ENCODE measurements at places on chromosomes 5 and 9. TPM values are rescaled to one million over a fixed set of nuclear protein-coding genes. Genes with fewer than 3 reads are reported as not detected.

DNA sequence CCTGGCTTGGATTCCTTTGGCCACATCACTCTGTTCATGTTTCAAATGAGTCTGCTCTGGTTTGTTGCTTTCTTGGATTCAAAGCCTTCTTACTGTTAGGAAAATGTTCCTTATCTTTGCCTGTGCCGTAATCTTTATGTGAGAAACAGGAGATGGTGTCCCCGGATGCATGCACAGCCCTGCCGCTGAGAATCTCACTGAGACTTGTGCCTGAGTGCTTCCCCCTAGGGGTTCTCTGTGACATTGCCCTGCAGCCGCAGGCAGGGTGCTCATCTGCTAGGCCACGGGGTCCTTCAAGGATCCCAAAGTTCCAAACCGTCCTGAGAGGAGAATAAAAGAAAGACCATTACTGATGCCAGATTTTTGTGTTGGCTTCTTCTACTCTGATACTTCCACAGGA is 81.4 kb upstream of the ANKRD55 start:
- peak; percentile 29 for DNase-seq

DNA sequence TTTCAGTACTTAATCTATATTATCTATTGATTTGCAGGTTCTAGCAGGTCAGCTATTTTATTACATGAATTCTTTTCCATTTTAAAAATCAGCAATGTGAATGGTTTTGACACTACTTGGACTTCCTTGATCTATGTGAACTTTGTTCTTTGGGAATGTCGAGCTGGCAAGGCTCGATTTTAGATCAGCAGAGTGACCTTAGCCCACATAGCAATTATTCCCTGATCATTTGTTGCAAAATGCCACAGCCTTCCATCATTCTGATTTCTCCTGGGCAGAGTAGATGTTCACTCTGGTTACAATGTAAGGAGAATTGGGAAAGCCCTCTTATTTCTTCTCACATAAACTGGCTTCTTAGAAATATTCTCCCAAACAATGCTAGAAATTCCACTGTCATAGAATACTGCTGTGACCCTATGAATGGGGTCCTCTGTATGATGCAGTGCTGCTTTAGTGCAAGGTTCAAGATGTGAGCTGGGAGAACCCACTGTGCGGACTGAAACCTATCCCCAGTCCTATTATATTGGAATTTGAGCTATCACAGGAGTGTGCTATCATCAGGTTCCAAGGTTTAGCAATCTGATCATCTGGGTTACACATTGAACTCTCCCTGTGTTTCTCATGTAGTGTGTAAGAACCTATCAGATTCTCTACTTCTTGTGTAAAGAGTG is 15.7 kb upstream of the GDA start:
- no peak for DNase-seq

- DNase-seq = no peak
Measured at GRCh38 chr5:107853696-107854095, 183.0 kb upstream of the EFNA5 start.

DNA sequence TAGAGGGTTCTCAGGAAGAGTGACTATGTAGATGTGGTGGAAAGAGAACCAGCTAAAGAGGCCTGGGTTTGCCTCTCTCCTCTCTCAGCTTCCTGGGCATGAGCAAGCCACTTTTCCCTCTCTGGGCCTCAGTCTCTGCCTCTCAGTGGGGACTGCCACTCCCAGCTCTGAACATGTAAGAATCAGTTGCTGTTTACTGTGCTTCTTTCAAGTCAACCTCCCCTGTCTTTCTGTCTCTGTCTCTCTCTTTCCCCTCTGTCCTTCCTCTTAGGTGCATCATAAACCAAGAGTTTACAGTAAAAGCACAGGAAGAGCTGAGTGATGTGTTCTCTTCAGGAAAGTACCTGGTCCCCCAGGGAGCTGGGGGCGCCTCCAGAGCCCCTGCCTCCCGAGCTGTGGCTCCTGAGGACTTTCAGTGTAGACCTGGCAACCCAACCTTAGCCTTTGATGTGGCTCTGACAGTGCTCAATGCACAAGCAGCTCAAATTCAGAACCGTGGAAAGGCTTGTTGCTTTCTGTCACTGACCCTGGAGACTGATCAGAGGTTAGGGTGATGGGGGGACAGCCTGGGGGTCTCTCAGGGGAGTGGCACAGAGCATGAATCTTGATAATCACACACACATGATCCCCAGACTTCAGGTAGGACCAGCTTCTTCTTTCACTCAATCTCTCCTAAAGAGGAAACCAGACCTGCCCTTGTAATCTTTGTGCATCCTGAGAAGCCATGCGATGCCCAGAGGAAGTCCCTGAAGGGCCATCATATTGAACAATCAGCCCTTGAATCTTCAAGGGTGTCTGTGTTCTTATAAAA is 59.4 kb upstream of the TNFSF8 start:
- DNase-seq = peak; percentile 79

- DNase-seq = no peak
Measured at GRCh38 chr5:73496984-73497457, 1.2 kb upstream of the BTF3 start.

DNA sequence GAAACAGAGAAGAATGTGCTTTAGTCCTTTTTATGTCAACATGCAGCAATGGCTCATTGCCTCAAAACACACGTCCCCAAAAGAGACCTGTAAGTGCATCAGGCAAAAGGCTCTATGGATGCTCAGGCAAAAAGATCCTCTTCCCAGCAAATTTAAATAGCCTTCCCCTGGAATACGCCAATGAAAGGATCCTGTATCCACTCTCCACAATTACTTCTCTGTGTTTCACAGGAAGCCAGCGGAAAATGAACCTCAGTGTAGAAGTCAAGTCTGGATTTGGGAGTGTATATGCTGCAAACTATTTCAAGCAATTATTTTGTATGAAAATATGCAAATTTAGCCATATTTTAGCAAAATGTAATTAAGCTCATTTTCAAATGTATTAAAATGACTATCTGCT is 217.9 kb downstream of the EPB41L4A start:
- no peak for DNase-seq

DNA sequence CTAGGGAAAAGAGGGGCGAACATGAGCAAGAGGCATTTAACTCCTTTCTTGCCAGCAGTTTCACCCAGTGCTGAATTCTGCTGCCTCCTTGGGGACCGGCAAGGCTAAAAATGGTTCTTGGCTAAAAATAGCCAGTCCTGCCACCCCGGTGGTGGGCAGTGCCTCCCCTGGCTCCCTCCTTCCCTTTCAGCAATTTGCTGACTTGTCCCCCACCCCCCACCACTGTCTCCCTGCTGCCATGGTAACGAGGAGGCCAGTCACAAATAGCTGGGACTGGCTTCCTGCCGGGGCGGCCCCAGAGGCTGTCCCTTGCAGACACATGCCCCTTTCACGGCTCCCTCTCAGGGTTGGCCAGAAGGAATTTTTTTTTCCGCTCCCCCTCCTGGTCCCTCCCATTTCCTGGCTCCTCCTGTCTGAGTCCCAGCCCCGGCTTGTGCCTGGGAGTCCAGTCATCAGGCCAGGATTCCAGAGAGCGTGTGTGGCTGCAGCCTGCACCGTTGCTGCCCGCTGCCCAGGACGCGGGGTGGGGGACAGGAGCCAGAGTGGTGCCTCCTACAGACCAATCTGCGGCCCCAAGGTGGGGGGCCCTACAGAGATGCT is 130.3 kb downstream of the RGS3 start:
- DNase-seq = no peak

- no peak for DNase-seq
Measured at GRCh38 chr9:91196103-91196950, 165.4 kb downstream of the AUH start.

- DNase-seq = no peak
Measured at GRCh38 chr5:9454012-9454481, 91.8 kb downstream of the SEMA5A start.

- no peak for DNase-seq
Measured at GRCh38 chr5:17896605-17897004, 262.3 kb downstream of the TAF11L14 start.

DNA sequence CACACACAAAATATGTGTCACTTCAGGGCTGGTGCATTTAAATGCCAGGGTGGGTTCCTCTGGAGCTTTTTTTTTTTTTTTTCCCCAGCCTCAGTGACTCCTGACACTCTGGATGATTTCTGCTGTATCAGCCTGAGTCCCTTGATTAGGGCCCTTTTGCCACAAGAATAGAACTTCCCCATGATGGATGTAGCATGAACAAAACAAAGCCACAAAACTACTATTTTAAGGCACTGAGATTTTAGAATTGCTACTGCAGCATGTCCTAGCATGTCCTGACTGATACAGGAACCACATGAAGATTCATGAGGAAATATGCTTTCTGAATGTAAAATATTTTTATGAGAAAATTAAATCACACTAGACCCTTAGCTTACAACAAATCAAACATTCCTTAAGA is 13.9 kb upstream of the ADGRD2 start:
- no peak for DNase-seq

DNA sequence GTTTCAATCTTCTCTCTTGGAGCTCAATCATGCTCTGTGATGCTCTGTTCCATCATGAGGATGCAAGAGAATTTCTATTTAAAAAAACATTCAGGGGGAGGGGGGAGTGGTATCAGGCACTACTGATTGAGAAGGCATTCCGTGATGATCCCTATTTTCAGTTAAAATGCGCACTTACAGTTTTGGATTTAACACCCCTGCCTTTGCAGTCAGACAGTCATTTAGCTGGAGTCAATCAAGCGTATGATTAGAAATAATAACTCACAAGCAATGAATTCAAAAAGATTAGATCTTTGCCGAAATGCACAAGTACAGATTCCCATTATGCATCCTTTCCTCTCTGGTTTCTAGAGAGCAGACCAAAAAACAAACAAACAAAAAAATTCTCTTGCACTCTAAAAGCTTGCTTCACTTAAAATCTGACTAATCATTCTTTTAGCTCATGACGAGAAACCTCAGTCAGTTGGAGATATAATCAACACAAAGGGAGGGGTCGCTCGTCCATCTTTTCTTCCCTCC is 55.4 kb downstream of the EFNA5 start:
- no peak for DNase-seq

GRCh38 chr5:170782438-170782837 is 1.1 kb upstream of the GABRP start:
- DNase-seq = no peak

DNA sequence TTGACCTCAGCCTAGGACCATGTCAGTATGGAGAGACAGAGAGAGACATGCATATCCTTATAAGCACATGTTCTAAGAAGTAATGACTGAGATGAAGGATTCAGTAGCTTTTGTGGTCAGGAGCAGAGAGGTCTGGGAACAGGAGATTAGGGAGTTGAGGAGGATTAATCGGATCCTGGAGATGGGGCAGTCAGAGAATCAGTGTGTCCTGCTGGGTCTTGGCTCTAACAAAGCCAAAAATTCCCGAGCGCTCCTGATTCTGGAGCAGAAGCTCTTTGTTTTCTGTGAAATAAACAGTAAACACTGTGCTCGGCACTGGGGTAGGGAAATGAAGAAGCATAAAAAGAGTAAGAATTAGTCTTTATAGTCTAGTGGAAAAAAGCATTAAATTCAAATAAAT is 520.0 kb upstream of the CLINT1 start:
- DNase-seq = no peak

GRCh38 chr9:4009006-4009511 is 290.8 kb downstream of the GLIS3 start:
- no peak for DNase-seq

- no peak for DNase-seq
Measured at GRCh38 chr9:127263664-127264063, 910 bp upstream of the GARNL3 start.

GRCh38 chr5:100516285-100516684 is 18.9 kb upstream of the FAM174A start:
- DNase-seq = no peak

DNA sequence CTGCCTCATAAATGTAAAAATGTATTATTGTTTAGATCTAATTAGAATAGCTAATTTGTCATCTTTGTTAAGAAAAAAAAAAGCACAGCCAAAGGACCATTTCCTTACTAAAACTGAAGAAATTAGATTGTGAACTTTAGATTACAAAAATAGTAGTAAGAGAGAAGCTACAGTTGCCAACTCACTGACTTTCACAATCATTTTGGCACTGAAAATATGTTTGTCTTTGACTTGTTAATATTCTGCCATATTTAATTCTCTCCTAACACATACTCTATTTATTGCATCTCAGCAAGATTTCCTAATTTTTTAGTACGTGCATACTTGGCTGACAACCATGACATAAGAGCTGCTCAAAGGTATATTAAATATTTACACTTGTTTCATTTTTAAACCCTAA is 297.1 kb downstream of the TUSC1 start:
- DNase-seq = no peak

- DNase-seq = no peak
Measured at GRCh38 chr5:75466006-75466716, 45.3 kb downstream of the CERT1 start.

DNA sequence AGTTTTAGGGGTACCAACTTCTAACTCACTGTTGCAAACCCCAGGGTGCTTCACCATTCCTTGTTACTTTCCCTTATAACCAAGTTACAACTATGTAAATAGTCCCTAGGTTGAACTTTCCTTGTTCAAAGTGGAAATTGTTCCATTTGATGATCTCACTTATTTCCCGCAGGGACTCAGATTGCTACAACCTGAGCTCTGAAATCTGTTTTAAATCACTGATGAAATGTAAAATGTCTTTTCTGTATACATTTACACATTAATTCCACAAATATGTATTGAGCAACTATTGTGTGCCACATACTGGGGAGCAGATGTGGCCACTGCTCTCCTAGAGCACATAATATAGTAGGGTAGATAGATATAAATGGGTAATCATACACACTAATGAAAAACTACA is 69.1 kb upstream of the TARS1 start:
- DNase-seq = no peak

DNA sequence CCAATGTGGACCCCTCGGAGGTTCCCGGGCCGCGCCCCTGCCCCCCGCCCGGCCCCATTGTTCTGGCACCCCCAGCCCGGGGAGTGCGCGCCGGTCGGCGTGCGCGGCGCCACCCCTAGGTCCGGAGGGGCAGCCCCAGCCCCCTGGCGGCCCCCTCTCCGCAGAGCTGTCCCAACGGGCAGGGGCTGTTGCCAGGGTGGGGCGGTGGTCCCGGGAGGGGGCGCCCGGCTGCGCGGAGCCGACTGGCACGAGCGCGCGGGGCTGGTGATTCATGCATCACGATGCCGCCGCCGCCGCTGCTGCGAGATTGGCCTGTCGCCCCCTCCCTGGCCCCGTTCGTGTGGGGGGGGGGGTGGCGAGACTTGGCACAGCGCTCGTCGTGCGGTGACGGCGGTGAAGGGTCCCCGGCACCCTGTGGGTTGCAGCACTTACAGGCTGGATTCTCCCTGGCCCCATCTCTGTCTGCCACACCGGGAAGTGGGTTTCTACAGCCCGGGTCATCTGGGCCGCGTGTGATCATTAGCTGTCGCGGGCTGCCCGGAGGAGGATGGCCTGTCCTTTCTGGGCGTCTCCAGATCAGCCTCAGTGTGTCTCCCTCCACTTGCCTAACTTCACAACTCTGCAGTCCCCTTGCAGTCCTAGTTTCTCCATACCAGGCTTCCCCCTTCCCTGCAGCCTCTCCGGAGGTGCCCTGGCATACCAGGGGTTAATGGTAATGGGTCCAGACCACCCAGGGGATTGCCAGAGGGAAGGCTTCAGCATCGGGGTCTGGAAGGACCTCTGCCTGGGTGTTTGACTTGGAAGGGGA is 858 bp downstream of the NCS1 start:
- DNase-seq = peak; percentile 58

GLRA1 gene
- total RNA-seq = not detected

TMOD1 gene
- total RNA-seq = 0.47 TPM

GNA14 gene
- not detected for total RNA-seq

NCS1 gene
- 21.2 TPM for total RNA-seq

FAM81B gene
- not detected for total RNA-seq

SNCAIP gene
- not detected for total RNA-seq

PCDHGA8 gene
- total RNA-seq = not detected

NUP214 gene
- 58.3 TPM for total RNA-seq

ZNF883 gene
- 1.1 TPM for total RNA-seq

STING1 gene
- 46.3 TPM for total RNA-seq

GPSM1 gene
- total RNA-seq = 8.8 TPM

ERAP2 gene
- 43.0 TPM for total RNA-seq

PAPPA gene
- not detected for total RNA-seq
